ENCODE measurements at places on chromosomes 12 and 14.

DNA sequence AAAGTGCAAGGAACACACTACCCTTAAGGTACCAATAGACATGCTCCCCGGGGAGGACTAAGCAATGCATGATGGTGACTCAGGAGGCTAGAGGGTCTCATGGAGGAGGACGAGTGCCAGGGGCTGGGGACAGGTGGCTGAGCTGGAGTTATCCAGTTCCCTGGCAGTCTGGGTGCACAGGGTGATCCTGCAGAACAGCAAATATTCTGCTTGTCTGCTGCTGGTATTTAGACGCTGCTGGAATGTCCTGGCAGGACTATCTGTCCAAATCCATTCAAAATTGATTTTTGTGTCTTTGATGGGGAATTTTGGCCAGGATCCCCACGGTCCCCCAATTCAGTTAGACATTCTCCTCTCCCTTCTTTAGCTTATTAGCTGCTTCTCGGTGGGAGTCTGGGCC lies 138.7 kb downstream of the C12orf75 start:
- no peak for DNase-seq

DNA sequence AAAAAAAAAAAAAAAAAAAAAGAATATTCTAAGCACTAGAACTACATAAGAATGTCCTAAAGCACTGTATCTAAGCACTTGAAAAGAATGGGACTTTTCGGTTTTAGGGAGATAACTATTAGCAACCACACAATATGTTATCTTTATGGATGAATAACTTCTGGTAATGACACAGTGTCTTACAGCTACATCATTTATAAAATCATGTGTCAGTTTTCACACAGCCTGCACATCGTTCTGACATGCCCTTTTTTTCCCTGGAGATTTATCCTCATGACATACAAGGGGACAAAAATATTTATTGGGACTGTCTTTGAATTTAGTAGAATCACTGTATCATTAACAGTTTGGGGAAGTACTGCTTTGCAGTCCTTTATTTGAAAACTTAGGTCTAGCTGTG lies 17.3 kb downstream of the TMEM19 start:
- no peak for DNase-seq

GRCh38 chr12:64679487-64680001 lies 69.2 kb downstream of the RASSF3 start:
- peak; percentile 78 for DNase-seq

DNA sequence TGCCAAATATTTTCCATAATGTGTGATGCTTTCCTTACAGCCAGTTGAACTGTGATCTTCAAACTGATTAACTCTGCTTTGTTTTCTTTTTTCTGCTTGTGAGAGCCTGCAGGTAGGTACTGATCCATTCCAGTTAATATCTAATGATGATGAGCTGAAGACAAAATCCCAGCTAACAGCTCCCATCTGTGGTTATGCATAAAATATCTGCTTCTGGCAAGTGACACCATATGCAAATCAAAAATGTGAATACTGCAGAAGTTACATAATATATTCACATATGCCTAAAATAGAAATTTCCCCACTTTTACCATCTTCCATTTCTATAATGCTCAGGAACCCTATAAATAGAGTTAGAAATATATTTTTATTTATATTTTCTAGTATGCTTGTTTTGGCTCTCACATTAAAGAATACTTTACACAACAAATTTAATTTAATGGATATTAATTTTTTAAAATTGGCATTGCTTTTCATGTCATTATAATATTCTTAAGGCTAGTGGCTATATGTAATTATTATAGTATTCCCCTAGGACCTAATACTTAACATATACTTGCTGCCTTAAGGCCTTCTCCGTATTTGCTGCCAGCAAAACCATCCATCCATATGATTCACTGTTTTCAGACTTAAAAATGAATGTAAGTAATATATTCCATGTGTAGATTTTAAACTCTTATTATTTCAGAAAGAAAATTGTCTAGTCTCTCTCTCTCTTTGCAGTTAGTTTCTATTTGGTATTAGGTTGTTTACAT lies 83.8 kb downstream of the CCER1 start:
- no peak for DNase-seq

- no peak for DNase-seq
These were observed 22.1 kb downstream of the ZFP36L1 start for GRCh38 chr14:68770553-68771286.
